ENCODE measurements at places on chromosomes 2 and 18.

- no peak overlapping the region for H3K4me3 ChIP-seq
- H3K4me1 ChIP-seq: no peaks in the 10 kb centered on the region
- DNase-seq: no peak
- H3K27me3 ChIP-seq: no peaks in the 10 kb centered on the region
These were observed 347.9 kb downstream of the ADCYAP1 start for GRCh38 chr18:1252534-1252933.

DNA sequence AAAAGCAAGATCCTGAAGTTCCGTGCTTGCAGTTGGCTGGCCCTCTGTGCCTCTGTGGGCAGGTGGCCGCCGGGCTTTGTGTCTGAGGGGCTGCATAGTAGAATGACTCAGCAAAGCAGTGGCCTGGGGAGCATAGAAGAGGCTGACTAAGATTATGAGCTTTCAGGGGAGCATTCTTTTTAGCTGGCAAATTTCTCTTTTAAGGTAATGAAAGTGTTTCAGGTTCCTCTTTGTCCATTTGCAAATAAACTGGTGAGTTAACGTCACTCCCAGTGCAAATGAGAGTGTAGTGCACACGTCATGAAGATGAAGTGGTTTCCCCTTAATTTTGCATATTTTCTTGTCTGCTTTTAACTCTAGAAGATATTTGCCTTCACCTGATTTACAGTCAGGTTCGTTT is 98.6 kb downstream of the BCL2L11 start:
- no peaks in the 10 kb centered on the region for H3K27me3 ChIP-seq
- DNase-seq: no peak
- no peaks in the 10 kb centered on the region for H3K4me1 ChIP-seq
- no peak overlapping the region for H3K4me3 ChIP-seq
- H3K27ac ChIP-seq: no peak overlapping the region

DNA sequence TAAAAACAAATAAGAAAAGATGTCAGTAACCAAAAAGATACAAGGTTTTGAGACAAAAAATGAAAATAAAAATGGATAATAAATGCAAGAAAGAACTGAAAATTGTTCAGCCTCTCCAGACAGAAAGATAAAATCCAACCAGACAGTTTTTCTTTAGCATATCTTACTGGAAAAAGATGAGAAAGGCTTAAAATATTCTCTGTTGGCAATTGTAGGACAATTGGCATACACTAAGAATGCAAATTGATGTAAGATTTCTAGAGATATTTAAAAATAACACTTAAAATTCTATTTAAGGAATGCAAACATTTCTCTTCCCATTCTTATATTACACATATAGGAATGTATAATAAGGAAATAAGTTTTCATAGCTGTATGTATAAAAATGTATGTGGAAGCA is 590.6 kb downstream of the DSC3 start:
- DNase-seq: no peak
- H3K36me3 ChIP-seq: no peaks in the 10 kb centered on the region
- H3K27ac ChIP-seq: no peak overlapping the region
- no peaks in the 10 kb centered on the region for H3K27me3 ChIP-seq
- H3K4me1 ChIP-seq: no peaks in the 10 kb centered on the region
- no peak overlapping the region for H3K4me3 ChIP-seq

DNA sequence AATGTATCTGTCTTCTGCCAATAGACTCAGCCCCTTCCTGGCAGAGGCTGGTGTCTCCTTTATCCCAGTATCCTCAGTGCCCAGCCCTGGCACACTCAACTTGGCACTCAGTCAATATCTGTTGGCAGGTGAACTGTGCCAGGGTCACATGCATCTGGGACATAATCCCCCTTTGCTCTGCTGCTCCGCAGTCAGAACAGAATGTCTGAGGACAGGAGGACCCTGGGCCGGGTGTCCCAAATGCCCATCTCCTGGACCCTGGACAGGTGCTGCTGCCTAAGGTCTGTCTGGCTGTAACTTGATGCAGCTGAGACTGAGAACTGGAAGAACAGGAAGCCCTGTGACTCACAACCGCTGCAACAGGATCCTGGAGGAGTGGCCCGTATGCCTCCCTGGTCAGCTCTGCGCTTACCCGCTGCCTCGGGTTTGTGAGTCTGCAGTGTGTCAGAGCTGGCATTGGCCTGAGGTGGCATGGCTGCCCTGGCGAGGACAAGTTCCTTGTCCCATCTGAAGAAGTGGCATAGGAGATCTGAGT is 11.4 kb downstream of the HK2 start:
- DNase-seq: peak; percentile 89
- H3K27ac ChIP-seq: peak overlapping the region; percentile 93
- no peak overlapping the region for H3K4me3 ChIP-seq
- no peaks in the 10 kb centered on the region for H3K27me3 ChIP-seq
- no peaks in the 10 kb centered on the region for H3K36me3 ChIP-seq
- peaks cover 4% of the 10 kb centered on the region for H3K4me1 ChIP-seq

DNA sequence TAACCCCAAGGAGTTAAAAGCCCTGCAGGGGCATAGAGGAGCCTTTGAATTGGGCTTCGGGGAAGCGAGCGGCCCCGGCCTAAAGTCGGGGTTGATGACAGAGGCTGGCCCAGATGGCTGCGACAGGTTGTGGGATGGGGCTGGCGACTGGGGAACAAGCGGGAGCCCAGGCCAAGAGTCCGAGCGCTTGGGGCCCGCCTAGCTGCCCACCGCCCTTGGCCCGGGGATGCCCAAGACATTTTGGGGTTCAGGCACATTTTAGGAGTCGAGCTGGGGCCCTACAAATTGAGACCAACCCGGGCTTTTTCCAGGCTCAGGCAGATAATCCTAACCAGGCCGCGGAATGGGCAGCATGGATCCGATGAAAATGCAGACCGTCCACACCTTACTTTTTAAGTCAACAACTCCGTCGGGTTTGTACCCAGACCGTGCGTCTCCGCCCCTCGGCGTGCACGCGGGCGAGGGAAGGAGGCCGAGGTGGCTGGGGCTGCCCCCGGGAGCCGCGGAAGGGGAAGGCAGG is 507 bp downstream of the RTKN start:
- H3K4me3 ChIP-seq: peak overlapping the region; percentile 60
- DNase-seq: peak; percentile 42
- no peaks in the 10 kb centered on the region for H3K27me3 ChIP-seq
- H3K27ac ChIP-seq: peak overlapping the region; percentile 97
- H3K36me3 ChIP-seq: no peaks in the 10 kb centered on the region

- DNase-seq: no peak
- no peaks in the 10 kb centered on the region for H3K36me3 ChIP-seq
- H3K27me3 ChIP-seq: peaks cover 3% of the 10 kb centered on the region
- H3K4me3 ChIP-seq: no peak overlapping the region
- H3K4me1 ChIP-seq: no peaks in the 10 kb centered on the region
These were observed 227.6 kb upstream of the HNRNPA3 start for GRCh38 chr2:176984987-176985386.

All from breast epithelium (tissue), 4 donors.